ENCODE measurements at places on chromosomes 2 and 18.

DNA sequence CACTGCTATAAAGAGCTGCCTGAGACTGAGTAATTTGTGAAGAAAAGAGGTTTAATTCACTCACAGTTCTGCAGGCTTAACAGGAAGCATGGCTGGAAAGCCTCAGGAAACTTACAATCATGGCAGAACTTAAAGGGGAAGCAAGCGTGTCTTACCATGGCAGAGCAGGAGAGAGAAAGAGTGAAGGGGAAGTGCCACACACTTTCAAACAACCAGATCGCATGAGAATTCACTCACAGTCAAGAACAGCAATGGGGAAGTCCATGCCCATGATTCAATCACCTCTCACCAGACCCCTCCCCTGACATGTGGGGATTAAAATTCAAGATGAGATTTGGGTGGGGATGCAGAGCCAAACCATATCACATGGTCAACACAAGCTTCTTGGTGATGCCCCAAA is 34.7 kb upstream of the CDK5R2 start:
- DNase-seq, result no peak

DNA sequence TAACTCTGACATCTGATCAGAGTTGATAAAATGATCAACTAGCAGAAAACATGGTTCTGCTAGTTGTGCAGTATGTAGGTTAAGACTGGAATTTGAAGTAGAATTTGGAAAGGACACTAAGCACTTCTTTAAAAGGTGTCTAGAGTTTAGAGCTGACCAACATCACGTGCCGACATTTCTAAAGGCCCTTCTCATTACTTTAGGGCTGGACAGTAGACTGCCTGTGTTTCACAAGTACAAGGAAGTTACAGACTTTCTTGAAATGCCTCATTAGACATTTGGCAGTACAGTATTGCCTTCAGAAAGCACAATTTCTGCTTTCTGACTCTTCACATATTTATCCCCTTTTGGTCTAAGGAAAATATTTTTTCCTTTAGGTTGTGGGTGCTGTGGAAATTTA is 255.3 kb downstream of the ZNF385B start:
- DNase-seq, result no peak

GRCh38 chr2:102103992-102104871 is 38.3 kb upstream of the IL1R1 start:
- peak; percentile 36 for DNase-seq

DNA sequence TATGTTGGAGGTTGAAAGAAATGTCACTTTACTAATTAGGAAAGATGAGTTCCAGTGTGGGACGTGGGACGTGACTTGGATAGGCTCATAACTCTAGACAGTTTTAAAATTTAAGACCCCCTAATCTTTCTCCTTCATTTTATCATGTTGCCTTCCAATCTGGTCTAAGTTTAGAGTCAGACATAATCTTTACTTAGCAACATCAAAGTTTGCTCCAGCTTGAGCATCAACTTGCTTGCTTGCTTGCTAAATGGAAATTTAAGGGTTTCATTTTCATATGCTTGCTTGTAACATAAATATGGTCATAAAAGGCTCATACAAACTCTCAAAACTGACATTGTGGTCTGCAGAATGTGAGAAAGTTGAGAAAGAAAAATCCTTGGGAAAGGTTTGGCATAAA is 428.9 kb downstream of the EPHA4 start:
- no peak for DNase-seq

DNA sequence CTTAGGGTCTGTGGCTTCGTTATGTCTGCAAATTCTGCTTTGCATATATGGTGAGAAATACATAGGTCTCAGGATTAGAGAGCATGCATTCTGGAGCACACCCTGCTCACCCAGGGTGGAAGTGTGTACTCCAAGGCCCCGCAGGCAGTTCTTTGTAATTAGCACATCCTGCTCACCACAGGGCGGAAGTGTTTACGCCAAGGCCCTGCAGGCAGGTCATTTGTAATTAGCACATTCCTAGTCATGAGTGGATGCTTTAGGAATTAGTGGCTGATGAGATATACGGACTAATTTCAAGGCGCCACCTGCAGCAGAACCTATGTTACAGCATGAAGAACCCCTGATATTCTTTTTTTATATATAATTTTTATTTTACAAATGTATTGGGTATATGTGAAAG is 4.2 kb downstream of the ALLC start:
- DNase-seq, result no peak

DNA sequence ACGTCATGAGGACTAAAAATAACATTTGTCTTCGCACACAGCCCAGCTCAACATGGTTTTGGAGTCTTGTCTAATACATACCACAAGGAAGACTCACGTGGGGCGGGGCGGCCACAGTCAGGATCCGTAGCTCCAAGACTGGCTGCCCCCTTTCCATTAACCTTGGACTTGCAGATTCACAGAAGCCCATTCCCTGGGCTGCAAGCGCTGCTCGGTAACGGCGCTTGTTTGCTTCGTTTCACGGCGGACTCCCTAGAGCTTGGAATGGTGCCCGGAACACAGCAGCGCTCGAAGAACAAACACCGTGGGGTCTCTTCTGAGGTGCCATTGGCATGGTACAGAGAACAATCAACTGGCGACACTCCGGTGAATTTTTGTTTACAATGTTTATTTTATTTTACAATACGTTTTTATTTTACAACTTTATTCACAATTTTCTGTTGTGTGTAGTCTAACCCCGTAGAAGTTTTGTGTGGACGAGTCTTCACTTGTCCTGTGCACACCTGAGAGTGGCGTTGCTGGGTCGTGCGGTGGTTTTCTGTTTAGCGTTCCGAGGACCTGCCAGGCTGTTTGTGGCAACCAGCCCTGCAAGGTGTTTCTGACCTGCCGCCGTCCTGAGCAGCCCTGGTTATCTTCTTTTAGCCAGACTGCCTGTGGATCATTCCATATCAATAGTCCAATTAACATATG is 126.5 kb downstream of the GALR1 start:
- DNase-seq, result no peak

- DNase-seq, result no peak
Measured at GRCh38 chr18:48750485-48751175, 200.1 kb downstream of the SMAD7 start.

DNA sequence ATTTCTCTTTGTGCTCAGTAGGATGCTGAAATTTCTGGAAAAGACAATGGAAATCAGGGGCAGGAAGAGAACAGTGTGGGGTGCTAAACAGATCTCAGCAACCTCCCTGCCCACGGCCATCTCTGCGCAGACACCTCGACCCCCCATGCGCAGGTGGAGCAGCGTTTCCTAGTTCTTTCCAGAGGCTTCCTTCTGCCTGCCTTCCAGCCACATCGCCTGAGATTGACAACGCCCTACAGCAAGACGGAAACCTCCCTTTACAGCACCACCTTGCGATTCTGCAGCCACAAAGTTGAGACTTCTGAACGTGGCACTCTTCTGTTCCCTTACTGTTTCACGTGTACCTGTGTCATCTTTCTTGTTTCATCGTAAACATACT is 31.4 kb upstream of the CASP8 start:
- DNase-seq, result no peak

- DNase-seq, result no peak
Measured at GRCh38 chr2:234535464-234535863, 38.6 kb upstream of the ARL4C start.
